ENCODE measurements at places on chromosomes 1 and 21.

GRCh38 chr1:67957066-67957465 lies 93.4 kb downstream of the DIRAS3 start:
- DNase-seq: peak; percentile 87

GRCh38 chr1:2404890-2405511 lies 7.4 kb downstream of the PEX10 start:
- no peak for DNase-seq

GRCh38 chr1:177902266-177902665 lies 67.6 kb downstream of the SEC16B start:
- DNase-seq: no peak

- DNase-seq: no peak
These were observed 36.7 kb upstream of the SMYD2 start for GRCh38 chr1:214244252-214244651.

DNA sequence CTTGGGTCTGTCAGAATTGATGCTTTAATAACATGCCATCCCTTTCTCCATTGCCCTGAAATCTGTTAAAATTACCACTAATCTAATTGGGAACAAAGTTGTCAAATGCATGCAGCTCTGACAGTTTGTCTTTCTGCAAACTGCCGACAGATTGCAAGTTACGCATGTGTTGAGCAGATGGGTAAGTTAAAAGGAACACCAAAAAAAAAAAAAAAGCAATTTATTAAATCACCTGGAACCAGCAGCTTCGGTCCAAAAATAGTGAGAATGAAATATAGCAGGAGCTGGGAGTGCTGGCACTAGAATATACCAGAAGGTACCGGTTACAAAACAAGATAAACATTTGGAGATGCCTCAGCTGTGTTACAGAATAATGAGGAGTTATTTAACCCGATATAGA lies 149.6 kb upstream of the C1orf87 start:
- DNase-seq: no peak

- peak; percentile 13 for DNase-seq
These were observed 394.3 kb upstream of the ADGRL2 start for GRCh38 chr1:81406292-81406999.

GRCh38 chr1:235266325-235266724 lies 61.7 kb downstream of the ARID4B start:
- no peak for DNase-seq

DNA sequence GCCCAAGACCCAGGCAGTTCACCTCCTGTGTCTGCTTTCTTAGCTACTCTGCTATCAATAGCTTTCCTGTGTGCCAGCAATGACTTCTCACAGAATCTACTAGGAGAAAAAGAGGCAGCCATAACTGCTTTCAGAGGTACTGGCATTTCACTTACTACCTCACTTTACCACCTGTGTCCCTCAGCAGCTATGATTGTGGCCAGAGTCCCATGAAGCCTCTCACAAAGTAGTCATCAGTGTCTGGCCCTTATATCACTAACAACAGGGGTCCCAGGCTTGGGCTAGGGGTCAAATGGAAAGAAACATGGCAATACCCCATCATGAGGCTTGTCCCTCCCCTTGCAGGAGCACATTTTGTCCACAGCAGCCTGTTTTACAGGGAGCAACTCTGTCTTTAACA lies 62.7 kb upstream of the EPS8L3 start:
- no peak for DNase-seq

GRCh38 chr21:24829397-24829796 lies 777.9 kb downstream of the MRPL39 start:
- DNase-seq: no peak

DNA sequence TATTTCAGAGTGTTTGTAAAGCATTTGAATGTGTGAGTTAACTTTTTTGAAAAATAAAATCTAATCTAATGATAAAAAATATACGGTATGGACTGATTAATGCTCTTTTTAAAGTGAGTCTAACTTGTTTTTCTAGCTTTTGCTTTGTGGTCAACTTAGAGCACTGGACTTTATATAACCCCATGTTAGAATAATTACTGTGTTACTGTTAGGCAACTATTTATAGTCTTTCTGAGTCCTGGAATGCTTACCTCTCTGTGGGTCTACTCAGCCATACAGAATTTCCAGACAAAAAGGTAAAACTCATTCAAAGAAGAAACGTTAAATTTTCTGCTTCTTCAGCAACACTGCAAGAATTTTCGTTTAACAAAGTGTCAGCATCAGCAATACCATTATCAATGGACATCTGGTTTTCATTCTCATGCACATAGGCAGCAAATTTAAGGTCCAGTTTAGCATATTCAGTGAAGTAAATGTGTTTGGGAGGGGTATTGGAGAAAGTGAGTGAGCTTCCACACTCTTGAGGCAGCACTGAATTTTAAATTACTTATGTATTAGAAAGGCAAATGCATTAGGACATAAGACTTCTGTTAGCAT lies 664.7 kb upstream of the NEGR1 start:
- no peak for DNase-seq

DNA sequence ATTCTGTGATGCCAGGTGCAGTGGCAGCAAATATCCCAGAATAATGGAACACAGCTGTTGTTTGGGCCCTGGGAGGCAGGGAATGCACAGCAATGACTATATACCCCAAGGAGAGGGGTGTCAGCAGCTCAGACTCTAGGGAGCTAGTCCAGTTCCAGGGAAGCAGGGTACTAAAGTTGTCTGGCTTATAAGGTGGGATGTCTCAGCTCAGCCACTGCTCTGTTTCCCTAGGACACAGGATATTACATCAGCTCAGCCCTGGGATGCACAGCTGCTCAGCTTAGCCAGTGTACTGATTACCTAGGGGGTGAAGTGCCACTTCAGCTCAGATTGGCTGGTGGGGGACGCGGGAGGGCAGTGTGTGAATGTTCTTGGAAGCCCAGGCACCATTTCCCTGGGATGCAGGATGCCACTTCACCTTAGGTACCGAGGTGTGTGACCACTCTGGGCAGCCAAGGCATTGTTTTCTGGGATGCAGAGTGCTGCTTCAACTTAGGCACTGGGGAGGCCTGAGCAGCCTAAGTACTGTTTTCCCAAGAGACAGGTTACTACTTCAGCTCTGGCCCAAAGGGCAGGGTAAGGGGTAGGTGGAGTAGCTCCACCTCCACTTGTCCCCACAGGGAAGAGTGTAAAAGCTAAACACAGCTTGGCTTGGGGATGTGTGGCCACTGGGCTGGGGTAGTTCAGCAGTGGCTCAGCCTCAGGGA lies 59.4 kb downstream of the DIPK1A start:
- peak; percentile 21 for DNase-seq

GRCh38 chr1:101996825-101997465 lies at the start of gene OLFM3:
Gene OLFM3, minus strand, starts transcription at chr1:101996926.
- no peak for DNase-seq

- no peak for DNase-seq
These were observed 47.8 kb downstream of the C1orf198 start for GRCh38 chr1:230820568-230820967.

DNA sequence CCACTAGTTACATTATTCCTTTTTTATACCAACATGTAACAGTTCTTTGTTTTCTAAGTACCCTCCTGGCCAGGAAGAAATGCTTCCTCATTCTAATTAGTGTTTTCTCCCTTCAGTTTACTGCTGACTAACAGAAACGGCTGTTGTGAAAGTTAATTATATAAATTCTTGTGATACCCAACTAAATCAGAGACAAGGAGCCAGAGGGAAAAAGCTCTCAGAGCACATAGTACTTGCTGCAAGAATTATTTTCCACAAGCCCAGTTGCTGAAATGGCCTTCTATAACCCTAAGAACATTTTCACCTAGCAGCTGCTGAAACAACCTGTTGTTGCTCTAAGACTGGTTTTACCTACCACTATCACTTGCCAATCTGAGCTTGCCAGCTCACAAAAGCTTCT lies 82.4 kb downstream of the FAF1 start:
- DNase-seq: no peak

DNA sequence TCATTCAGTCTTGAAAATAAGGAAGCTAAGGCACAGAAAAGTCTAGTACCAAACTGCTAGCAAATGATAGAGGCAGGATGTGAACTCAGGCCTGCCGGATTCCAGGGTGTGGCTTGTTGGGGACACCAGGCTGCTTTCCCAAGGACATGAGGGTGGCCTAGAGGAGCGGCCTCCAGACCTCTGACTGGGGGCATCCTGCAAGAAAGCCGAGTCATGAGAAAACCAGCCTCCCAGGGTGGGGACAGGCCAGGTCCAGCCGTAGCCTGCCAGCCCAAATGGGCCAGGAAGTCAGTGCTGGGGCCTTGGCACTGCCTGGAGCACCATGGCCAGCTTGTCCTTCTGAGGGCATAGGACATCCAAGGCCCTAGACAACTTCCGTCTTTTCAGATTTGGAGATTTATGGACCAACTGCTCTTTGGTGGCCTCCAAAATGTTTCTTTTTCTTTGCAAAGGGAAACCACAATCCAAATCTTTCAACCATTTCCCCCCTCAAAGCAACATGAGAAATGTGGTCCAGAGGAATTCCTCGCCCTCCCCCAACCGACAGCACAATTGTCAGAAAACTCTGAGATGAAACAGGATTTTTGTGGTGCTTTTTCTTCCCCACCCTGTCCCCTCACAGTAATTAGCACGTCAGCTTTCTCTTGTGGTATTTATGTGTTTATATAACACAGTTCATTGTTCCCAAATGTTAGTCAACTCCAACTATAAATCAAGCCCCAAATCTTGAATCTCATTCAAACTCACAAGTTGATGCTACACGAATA lies 212.3 kb downstream of the KAZN start:
- DNase-seq: peak; percentile 68

- DNase-seq: no peak
These were observed at the start of gene TFF1 for GRCh38 chr21:42366292-42367010. Gene TFF1, minus strand, starts transcription at chr21:42366535. Its CDS starts 40 bp downstream, at chr21:42366495.

DNA sequence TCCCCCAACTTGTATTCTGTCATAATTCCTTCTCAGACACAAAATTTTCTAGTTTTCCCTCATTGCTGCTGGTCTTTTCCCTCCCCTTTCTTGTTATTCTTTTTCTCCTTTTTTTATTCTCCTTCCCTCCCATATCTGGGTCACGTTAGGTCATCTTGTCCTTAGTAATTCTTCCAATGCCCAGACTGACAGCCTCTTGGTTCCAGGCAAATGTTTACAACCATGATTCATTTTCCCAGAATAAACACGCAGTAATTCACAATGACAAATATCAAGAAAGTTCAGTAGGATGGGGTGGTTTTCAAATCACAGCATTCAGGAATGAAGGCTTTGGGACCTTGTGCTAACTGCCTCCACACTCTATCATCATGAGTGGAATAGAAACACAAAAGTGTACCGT lies 25.2 kb downstream of the NHLH2 start:
- DNase-seq: no peak

DNA sequence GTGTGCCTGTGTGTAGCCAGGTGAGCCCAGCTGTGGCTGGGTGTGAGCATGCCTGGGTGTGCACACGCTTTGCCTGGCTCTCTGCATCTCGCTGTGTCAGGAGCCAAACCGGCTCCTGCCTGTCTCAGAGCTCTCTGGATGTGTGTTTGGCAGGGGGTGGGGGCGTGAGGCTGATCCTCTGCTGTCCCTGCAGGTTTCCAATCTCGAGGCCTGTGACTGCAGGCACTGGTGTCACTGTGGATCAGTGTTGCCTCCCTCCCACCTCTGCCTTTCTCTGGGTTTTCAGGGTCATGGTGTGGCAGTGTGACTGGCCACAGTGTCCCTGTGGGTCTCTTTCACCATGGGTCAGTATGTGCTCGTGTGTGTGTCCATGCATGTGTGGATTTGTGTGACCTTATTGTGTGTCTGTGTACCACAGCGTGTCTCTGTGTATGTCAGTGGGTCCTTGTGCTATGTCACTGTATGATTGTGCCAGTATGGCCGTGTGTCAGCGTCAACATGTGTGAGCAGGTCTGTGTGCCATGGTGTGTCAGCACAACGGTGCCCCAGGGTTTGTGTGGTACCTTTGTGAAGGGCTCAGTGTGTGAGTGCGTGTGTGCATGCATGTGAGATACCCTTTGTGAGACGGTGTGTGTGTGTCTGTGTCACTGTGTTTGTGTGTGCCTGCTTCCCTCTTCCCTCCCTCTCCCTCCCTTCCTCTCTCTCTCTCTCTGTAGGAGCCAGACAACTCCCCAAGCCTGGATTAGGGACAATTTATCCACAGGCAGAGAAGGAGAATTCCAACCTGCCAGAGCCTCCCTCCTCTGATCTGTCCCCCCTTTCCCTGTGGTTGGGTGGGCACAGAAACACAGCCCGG lies 43.4 kb downstream of the AHDC1 start:
- no peak for DNase-seq

DNA sequence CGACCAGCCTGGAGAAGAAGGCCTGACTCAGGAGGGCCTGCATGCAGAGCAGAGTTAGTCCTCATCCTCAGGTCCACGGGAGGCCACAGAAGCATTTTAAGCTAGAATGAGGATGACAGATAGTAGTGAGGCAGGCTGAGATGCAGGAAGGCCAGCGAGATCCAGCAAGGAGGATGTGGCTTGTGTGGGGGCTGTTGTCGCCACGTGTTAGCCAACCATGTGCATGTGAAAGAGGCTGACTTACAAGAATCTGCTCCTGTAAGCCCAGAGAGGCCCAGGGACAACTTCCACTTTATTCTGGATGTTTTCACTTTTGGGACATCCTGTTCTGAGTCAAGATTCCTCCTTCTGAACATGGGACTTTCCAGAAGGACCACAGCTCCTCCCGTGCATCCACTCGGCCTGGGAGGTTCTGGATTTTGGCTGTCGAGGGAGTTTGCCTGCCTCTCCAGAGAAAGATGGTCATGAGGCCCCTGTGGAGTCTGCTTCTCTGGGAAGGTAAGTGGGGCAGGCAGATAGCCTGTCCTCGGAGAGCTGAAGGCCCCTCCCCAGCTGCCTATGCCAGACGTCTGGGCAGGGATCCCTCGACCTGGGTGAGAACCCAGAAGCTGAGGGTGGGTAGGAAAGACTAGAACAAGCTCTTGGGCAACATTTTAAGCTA lies at the start of gene SLAMF8:
TSS of gene SLAMF8 (plus strand) at position 433 of the 661 bp plus-strand sequence. CDS start at position 459, 26 bp downstream.
- peak; percentile 20 for DNase-seq

DNA sequence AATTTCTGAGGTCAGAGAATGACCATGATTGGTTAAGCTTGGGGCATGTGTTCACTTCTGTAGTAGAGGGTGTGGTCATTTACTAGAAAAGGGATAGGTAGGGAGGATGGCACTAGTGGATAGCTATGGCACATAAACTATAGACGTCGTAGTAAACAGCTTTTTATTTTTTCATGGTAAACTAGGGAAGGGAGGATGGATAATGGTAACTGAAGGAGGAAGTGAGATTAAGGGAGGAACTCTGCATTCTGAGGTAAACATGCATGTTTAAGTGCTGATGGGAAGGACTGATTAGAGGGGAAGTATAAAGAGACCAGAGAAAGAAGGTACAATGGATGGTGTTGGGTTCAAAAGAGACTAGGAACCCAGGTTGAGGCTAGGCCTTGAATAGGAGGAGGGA lies 26.9 kb downstream of the PTGS2 start:
- DNase-seq: no peak

GRCh38 chr1:213622365-213623063 lies 365.3 kb upstream of the PROX1 start:
- DNase-seq: no peak

- DNase-seq: no peak
These were observed 11.7 kb downstream of the C1orf94 start for GRCh38 chr1:34188418-34188817.

GRCh38 chr1:61620536-61620935 lies 104.4 kb downstream of the TM2D1 start:
- DNase-seq: no peak

- no peak for DNase-seq
These were observed 319.2 kb upstream of the FMN2 start for GRCh38 chr1:239772446-239772845.

Data from fibroblast of villous mesenchyme (primary cell).